ENCODE measurements at places on chromosomes 2 and 18.

DNA sequence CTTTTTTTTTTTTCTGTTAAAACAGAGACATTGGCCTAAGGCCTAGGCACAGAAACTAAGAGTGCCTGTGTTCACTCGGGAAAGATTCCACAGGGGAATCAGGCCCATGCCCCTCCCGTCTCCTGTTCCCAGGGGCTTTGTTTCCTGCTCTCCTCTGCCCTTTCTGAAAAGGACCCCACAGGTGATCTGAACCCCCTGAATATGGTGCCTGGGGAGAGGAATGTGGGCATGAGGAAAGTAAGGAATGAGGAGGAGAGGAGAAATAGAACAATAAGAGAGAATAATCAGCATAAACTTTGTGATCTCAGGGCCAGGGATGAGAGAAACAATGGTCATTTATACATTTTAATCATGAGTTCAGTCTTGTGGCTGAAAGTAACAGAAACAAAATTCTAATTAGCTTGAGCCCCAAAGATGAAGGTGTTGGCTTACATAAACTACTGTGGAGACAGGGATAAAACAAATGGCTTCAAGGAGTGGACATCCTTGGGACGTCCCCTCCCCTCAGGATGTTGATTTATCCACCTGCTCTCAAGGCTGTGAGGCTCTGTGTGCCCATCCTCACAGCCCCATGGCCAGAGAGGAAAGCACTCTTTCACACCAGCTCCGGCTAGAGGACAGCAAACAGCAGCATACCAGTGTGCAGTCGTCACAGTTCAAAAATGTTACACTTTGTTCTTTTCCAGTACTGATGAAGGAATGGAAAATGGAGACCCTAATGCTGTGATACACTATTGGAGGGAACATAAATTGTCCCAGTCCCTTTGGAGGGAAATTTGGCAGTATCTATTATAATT, 46.4 kb upstream of the MRPL33 start:
- DNase-seq = no peak

- DNase-seq = no peak
Observed at GRCh38 chr18:48453330-48454066, 44.3 kb upstream of the ZBTB7C start.

DNA sequence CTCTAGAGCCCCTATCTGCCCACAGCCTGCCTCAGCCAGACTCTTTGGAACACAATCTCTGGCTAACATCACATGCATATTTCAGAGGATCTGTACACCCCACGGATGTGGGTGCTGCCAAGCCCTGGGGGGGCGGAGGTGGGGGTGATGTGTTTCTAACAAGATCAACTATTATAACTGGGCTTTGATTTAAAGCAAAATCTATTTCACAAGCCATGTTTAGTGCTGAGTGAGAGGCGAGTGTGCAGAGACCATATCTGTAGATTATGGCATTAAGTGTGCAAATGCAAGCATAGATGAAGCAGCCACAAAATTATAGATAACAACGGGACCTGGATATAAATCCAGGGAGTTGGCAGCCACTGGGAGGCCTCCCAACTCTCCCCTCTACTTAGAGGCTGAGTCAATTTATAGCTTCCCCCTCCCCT, 135.8 kb upstream of the SMAD2 start:
- DNase-seq = no peak

GRCh38 chr2:28362991-28363521, 29.6 kb upstream of the FOSL2 start:
- no peak for DNase-seq

DNA sequence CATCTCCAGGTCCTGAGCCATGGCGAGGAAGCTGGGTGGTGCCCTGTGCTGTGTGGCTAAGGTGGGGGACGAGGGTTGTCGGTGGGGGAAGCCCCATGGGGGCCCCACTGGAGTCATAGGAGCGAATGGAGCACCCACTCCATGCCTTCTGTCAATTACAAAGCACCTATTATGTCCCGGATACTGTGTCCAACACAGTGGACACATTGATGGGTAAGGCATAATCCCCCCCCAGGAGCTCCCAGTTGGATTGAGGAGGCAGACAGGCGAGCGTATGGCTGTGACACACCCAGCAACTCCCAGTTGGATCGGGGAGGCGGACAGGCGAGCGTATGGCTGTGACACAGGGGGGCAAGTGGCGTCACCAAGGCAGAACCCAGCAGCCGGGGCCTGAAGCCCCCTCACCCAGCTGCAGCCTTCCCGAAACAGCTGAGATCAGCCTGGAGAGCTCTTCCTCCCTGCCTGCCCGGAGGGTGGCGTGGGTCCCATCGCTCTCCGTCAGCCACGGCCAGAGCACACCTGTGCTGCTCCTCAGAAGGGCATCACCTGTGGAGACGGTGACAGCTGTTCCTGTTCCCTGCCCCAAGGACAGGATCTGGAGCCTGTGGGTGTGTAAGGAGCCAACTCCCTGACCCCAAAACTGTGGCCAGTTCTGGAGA, 69.6 kb downstream of the HPCAL1 start:
- DNase-seq = no peak

Data from activated CD8-positive, alpha-beta memory T cell treated with anti-CD3 and anti-CD28 coated beads, Interleukin-2, amount 50 U/mL, for 4 hours (primary cell).